ENCODE measurements at places on chromosomes 2 and 18.

DNA sequence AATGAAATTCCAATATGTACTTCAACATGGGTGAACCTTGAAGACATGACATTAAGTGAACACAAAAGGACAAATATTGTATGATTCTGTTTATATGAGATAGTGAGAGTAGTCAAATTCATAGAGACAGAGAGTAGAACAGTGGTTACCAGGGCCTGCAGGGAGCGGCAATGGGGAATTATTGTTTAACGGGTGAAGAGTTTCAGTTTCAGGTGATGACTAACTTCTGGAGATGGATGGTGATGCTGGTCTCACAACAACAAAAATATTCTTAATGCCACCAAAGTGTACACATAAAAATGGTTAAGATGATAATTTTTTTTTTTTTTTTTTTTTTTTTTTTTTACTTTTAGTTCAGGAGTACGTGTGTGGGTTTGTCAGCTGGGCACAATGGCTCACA is 109.4 kb upstream of the TMEM200C start:
- no peak for DNase-seq

DNA sequence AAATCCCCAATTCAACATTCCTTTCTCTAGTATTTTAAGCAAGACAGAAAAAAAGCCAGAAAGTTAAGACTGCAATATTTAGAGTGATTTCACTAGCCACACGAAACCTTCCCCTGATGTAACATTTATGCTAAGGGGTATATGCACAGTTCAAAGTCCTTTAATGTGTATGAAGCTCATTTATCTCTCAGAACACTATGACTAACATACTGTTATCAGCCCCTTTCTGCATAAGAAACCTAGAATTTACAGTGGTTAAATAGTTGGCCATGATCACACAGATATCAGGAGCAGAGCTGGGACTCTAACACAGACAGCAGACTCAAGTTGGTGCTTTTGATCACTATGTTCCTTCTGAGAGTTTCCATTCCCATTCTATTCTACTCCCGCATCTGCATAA is 185.5 kb downstream of the CDH2 start:
- DNase-seq: no peak

- DNase-seq: no peak
Measured at GRCh38 chr18:36693931-36694620, 134.7 kb downstream of the TPGS2 start.

DNA sequence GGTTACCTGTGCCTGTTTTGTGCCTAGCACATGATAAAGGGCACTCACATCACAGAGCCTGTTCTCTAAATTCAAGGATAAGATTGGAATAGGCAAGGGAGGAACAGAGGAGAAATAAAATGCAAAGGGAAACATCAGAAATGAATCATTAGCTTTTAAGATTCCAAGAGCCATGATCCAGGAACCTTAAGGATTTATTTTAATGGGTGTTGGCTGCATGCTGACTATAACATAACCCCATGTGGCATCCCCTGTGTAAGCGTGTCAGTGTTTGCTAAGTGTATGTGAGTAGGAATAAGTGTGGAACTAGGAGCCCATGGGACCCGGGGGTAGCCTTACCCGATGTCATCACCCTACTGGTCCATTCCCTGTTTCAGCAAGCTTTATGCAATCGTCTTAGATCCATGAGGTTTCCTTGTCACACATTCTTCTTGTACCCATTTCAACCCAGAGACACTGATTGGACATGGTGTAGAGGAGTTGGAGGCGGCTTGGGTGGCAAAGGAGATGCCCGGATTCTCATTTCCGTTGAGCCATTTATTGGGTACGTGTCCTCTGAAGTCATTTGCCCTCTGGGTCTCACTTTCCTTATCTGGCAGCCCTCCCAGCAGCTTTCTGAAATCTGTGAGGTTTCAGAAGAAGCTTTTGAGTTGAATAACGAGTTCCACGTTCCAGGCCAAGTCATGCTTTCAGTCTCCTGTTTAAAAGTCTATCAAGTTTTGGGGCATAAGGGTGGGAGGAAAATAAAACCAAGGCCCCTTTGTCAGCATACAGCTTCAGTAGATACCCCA is 117.0 kb downstream of the MGAT5 start:
- DNase-seq: no peak

DNA sequence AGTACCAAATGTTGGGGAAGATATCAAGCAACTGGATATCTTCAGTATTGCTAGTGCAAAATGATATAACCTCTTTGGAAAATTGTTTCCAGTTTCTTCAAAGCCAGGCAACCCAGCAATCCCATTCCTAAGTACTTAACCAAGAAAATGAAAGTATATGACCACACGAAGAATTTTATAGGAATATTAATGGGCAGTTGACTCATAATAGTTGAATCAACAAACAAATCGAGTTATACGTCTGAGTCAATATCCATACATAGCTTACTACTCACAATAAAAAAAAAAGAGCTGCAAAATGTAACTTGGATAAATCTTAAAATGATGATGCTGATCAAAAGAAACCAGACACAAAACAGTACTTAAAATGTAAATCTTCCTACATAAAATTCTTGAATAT is 810.4 kb downstream of the METTL4 start:
- no peak for DNase-seq

GRCh38 chr2:68645523-68645922 is 2.1 kb downstream of the PROKR1 start:
- no peak for DNase-seq

GRCh38 chr2:15507061-15507460 is 54.1 kb downstream of the NBAS start:
- no peak for DNase-seq

DNA sequence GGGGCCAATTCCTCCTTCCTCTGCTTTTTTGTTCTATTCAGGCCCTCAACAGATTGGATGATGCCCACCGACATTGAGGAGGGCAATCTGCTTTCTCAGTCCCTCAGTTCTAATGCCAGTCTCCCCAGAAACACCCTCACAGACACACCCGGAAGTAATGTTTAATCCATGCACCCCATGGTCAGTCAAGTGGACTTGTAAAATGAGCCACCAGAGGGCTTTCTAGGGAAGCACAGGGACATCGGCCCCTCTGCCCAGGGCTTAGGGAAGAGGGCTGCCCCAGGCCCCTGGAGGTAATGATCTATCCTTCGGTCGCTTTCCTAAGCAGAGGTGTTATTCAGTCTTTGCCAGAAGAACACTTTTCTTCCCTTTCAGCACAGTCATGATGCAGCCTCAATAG is 107.4 kb downstream of the PDCL3 start:
- no peak for DNase-seq

GRCh38 chr2:108215794-108216211 is 24.0 kb upstream of the SULT1C3 start:
- no peak for DNase-seq

GRCh38 chr2:3588084-3588483 is 6.8 kb upstream of the COLEC11 start:
- DNase-seq: no peak

GRCh38 chr2:43343573-43344304 is 117.3 kb upstream of the ZFP36L2 start:
- DNase-seq: no peak

GRCh38 chr2:25491003-25491696 is 149.4 kb upstream of the DNMT3A start:
- DNase-seq: no peak

- peak; percentile 55 for DNase-seq
Measured at GRCh38 chr2:200812122-200813022, 662 bp downstream of the BZW1 start.

DNA sequence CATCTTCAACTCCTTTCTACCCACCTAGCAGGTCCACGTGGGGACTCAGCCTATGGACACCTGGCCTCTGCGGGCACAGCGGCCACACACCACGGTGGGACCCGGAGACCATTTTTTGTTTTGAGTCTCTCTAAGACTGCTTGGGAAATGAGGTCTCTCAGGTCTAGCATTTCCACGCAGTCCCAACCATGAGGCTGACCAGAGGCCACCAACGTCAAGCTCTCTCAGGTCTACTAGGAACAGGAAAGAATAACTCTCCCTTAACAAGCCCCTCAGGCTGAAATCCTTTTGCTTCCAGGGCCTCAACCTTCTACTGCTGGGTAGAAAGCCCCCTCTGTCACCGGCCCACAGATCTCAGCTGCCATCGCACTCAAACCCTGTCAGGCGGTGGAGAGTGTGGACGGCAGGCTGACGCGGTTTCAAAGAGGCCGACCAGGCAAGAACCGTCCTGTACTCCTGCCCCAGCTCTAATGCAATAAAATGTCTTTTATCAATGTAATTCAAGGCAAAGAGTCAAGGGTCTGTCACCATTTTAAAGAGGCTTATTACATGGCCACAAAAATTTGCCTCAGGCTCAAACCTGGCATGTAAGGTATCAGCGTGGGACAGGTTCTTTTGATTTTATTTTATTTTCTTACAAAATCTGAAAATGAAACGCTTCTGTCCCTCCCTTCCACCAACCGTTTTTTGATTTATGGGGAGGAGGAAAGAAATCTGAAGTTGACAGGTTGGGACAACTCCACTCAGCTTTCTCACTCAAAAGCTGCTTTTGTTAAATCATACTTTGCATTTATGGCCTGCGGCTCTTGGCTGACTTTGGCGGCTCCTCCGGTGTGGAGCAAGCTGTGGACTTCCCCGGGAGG is 74.0 kb downstream of the BCL11A start:
- DNase-seq: no peak

- no peak for DNase-seq
Measured at GRCh38 chr18:46466234-46467160, 190.5 kb downstream of the LOXHD1 start.

DNA sequence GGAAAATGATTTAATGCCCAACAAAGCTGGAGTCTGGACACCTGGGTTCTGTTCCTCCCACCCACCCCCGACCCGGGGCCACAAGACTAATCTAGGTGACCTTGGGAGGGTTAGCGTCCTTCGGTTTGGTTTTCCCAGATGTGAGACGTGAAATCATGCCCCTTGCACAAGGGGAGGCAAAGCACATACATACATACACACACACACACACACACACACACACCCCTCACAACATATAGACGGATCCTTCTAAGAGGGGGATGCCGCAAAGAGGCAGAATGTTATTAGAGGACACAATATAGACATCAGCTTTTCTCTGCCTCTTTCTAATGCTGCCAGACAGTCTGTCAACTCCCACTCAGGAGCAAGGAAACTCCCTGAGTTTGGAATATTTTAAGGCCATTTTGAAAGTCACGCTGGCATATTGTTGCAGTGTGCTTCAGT is 616 bp upstream of the RBMS1 start:
- DNase-seq: no peak

DNA sequence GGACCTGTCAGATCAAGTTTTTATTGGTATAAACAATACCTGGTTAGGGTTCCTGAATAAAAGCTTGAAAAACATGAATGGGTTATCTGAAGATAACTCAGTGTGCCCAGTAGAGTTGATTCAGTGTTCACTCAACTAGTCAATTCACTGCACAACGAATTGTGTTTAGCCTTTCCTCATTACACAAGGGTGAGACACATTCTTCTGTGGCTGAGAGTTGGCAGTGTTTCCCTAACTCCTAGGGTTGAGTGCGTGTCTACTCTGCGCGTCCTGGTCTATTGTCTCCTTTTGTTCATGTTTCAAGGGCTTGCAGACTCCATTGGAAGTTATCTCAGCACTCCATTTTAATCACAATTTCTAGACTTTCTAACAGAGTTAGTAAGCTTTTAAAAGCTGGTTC is 32.8 kb upstream of the TMEM178A start:
- DNase-seq: no peak

- DNase-seq: no peak
Measured at GRCh38 chr2:146879882-146880281, 964.9 kb upstream of the ACVR2A start.

GRCh38 chr2:113858764-113859163 is 31.1 kb upstream of the ACTR3 start:
- no peak for DNase-seq

DNA sequence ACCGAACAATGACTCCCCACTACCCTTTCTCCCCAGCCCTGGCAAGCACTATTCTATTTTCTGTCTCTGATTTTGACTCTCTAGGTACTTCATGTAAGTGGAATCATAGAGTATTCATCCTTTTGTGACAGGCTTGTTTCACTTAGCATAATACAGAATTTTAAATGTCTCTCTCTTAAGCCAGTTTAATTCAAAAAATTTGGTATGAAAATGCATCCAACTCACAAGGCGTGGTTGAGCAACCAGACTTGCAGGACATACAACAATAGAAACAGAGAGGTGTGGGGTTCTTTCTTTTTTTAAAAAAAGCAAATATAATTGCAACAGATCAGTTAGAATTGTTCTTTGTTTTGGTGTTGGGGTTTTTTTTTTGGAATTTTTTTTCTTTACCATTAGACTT is 47.6 kb upstream of the TMEM87B start:
- DNase-seq: no peak

DNA sequence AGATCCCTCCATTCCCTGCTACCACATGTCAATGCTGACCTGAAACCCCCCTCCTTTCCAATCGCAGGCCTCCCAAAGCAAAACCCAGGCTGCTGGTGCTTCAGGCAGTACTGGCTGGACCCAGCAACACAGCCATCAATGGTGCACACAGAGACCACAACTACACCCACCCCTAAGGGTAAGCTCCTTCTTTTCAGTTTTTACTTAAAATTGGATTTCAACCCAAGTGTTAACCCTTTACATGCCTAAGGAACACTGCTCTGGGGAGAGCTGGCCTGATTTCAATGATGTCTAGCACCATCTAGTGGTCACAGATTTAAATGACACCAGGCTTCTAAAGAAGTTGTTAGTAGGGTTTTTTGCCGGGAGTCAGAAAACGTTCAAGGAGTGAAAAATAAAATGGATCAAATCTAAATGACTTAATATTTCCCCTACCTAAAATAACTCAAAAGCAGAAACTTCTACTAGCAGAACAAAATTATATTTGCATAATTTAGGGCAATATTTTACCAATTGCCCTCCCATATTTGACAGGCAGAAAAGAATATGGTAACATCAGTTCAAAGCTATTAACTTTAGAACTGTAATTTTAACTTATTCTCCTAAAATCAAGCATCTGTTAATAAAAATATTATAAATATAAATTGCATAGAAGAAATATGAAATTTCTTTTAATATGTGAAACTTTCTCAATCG is 24.6 kb downstream of the FECH start:
- peak; percentile 61 for DNase-seq

- no peak for DNase-seq
Measured at GRCh38 chr2:139055202-139055601, 275.0 kb upstream of the NXPH2 start.

DNA sequence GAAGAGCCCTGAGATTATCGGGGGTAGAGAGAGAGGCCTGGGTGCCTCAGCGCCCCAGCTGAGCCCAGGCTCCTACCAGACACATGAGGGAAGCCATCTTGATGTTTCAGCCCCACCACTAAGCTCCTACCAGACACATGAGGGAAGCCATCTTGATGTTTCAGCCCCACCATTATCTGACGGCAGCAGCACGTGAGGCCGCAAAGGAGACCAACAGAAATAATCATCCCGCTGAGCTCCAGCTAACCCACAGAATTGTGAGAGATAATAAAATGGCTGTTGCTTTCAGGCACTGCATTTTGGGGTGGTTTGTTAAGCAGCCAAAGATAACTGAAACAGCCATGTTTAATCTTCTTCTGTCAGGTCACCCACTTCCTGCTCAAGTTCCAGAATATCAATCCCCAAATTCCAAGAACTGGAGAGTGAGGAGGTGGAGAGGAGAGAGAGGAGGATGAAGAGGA is 29.3 kb upstream of the SOS1 start:
- no peak for DNase-seq

GRCh38 chr2:121831841-121832240 is 76.4 kb downstream of the TSN start:
- no peak for DNase-seq
